Stimulated activated CD4-positive, alpha-beta T cell treated with anti-CD3 and anti-CD28 coated beads, TNF-alpha, amount 100 ng/mL, for 24 hours (primary cell): ENCODE measurements at places on chromosomes 1 and 21.

GRCh38 chr1:43327549-43328292 is 9.9 kb upstream of the MPL start:
- no peak for DNase-seq

GRCh38 chr1:49424782-49425181 is 599.0 kb downstream of the AGBL4 start:
- DNase-seq = no peak

GRCh38 chr1:9553736-9554144 is 14.5 kb downstream of the SLC25A33 start:
- DNase-seq = no peak

DNA sequence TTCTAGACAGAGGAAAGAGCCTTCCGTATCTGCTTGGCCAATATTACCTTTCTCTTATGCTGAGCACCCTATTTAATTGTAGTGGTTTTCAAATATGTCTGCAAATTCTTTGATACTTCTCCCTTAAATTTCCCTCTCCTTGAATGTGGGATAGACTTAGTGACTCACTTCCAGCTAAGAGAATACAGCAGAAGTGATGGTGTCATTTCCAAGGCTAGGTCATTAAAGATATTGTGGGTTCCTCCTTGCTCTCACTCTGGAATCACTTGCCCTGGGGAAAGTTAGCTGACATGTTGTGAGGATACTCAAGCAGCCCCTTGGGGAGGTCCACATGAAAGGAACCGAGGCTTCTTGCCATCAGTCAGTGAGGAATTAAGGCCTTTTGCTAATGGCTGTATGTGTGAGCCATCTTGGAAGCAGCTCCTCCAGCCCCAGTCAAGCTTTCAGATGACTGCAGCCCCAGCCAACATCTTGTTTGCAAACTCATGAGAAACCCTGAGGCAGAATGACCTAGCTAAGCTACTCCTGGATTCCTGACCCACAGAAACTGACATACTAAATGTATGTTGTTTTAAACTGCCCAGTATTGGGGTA is 8.1 kb upstream of the CITED4 start:
- DNase-seq = no peak

DNA sequence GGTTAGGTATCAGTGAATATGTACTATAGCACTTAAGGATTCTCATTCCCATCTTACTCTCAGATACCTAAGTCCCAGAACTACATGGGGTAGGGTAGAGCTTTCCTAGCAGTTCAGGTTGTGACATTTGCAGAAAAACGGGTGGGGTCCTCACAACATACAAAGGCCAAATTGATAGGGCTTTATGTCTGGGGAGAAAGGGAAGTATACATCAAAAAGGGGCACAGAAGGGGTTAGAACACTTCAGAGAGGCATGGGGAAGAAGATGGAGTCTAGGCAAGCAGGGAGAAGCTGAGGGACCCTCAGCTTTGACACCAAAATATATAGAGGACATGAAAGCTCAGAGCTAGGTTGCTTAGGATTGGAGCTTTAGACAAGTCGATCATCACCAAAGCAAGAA is 3.6 kb downstream of the UROD start:
- DNase-seq = no peak

DNA sequence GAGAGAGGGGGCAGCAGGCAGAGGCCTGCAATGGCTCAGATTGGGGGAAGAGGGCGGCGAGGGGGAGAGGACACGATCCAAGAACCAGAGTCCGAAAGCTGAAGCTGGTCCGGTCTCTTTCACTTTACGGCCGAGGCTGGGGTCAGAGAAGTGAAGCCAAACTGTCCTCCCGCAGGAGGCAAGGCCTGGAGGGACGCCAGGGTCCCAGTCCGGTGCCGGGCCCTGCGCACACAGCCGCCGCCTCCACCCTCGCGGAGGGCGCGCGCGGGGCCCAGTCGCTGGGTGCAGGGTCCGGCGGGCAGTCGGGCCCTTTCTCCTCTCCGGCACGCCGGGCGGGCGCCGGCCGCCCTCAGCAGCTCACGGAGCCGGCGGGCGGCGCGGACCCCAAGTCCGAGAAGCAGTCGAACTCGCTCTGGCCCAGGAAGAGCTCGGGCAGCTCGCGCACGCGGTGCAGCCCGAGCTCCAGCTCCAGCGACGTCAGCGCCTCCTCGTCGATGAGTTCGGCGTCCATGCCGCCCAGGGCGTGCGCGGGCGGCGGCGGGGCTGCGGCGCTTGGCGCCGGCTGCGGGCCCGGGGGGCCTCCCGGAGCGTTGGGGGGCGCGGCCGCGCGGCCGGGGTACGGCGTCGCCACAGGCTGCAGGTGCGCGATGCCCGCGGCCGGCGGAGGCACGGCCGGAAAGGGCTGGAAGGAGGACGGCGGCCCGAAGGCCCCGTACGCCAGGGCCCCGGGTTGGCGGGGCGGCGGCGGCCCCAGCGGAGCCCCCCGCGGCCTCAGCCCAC is 749 bp downstream of the CITED4 start:
- no peak for DNase-seq

- no peak for DNase-seq
These were observed 306.9 kb downstream of the TTLL7 start for GRCh38 chr1:83691953-83692500.

GRCh38 chr1:19165501-19165900 is 44.6 kb downstream of the UBR4 start:
- no peak for DNase-seq

- DNase-seq = no peak
These were observed 15.5 kb upstream of the SERINC2 start for GRCh38 chr1:31397360-31398095.

DNA sequence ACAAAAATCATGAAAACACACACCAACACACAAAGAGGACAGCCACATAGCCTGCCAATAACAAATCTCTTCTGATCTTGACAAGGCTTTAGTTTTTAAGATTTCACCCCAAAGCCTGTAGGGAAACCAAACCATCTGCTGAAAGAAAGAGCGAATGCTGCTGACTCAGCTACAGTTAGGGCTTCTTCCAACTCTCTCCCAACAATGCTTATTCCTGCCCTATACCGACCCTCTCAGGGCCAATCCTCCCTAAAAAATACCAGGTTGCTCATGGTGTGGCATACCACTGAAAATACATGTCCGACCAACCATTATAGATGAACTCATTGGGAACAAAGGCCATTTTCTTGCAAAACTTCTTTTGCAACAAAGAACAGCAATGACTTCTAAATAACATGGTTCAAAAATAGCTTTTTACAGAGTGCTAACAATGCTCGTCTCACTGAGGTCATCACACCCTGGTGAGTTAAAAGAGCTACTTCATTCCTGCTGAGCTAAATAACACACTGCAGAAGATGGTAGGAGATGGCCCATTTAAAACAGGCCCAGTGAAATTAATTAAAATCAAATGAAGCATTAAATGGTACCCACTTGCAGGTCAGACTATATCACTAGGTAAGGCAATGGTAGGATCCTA is 86.1 kb downstream of the KIAA0319L start:
- DNase-seq = no peak

GRCh38 chr21:33028773-33029384 is 3.1 kb downstream of the OLIG2 start:
- no peak for DNase-seq

GRCh38 chr1:119797162-119797561 is 14.1 kb downstream of the REG4 start:
- no peak for DNase-seq

- DNase-seq = no peak
These were observed 60.6 kb downstream of the MYOM3 start for GRCh38 chr1:24051206-24051945.

GRCh38 chr1:24276791-24277190 is 42.4 kb upstream of the GRHL3 start:
- DNase-seq = no peak
